Tibial artery (tissue), 4 donors: ENCODE measurements at places on chromosomes 2 and 18.

DNA sequence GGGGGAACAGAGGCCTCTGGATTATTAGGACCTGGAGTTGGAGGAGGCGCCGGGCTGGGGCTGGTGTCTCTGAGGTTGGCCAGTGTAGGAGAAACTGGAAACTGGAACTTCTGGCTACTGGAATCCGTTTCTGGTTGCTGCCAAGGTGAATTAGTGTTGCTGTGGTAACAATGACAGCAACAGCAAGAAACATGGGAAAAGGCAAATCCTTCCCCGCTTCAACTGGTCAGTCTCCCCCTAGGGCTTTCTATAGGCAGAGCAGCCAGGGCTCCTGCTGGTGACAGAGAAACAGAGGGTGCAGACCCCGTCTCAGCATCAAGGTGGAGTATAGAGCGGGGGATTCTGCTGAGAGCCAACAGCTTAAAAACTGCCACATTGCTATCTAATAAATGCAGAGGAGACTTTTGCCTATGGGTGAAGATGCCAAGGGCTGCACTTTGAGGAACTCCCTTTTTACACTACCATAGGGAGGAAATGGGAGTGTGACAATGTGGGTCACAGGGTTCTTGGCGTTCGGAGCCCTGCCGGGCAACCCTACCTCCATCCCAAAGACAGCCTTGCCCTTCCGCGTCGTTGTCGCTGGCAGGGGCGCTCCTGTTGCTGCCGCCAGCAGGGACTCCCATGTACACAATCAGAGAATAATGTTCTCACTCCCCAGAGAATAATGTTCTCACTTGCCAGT is 81.4 kb upstream of the CABLES1 start:
- no peak for DNase-seq
- H3K36me3 ChIP-seq = no peaks in the 10 kb centered on the region
- H3K27ac ChIP-seq = no peak overlapping the region
- H3K4me1 ChIP-seq = peaks cover 5% of the 10 kb centered on the region
- H3K4me3 ChIP-seq = no peak overlapping the region

GRCh38 chr2:230885463-230886130 is 20.9 kb downstream of the ITM2C start:
- H3K27ac ChIP-seq = no peak overlapping the region
- H3K36me3 ChIP-seq = no peaks in the 10 kb centered on the region
- no peak for DNase-seq
- H3K27me3 ChIP-seq = peaks cover 13% of the 10 kb centered on the region
- H3K4me1 ChIP-seq = no peaks in the 10 kb centered on the region

- H3K27me3 ChIP-seq = no peaks in the 10 kb centered on the region
- no peak overlapping the region for H3K4me3 ChIP-seq
- DNase-seq = no peak
- no peak overlapping the region for H3K27ac ChIP-seq
- H3K36me3 ChIP-seq = no peaks in the 10 kb centered on the region
Measured at GRCh38 chr2:16128746-16129610, 188.6 kb downstream of the MYCN start.

DNA sequence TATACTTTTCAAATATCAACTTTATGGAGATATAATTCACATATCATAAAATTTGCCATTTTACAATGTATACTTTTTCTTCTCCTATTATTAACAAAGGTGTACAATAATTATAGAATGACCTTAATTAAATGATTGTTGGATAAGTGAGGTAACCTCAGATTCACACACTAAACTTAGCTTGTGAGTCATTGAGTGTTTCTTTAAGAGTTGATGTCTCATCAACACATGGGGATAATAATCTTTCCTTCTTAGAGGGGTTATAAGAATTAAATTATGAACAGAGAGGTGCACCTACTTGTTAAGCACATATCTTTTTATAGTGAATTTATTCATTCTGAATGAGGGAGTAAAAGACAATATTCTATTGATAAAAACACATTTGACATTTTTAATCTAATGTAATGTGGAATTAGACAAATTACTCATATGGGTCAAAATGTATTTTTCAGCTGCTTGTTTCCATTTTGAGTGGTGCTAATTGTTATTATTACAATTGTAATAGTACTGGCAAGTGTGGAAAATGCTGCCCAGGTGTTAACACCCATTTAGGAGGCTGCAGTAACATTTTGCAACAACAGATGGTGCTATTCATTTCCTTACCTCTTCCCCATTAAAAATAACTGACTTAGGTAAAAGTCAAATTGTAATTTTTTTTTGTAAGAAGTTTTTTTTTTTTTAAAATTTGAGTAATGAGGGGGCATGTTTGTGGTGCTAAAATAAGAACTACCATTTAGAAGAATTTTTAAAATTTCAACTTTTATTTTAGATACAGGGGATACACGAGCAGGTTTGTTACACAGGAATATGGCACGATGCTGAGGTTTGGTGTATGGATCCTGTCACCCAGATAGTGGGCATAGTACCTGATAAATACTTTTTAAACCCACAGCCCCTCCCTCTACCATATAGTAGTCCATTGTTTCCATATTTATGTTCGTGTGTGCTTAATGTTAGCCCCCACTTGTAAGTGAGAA is 32.1 kb upstream of the DYNAP start:
- no peaks in the 10 kb centered on the region for H3K36me3 ChIP-seq
- DNase-seq = no peak
- no peak overlapping the region for H3K4me3 ChIP-seq
- H3K4me1 ChIP-seq = no peaks in the 10 kb centered on the region
- H3K27me3 ChIP-seq = no peaks in the 10 kb centered on the region
- no peak overlapping the region for H3K27ac ChIP-seq

GRCh38 chr2:222671259-222672067 is at the start of gene MOGAT1:
Gene MOGAT1 (plus strand): TSS chr2:222671658. CDS start chr2:222671786, 128 bp downstream.
- H3K4me3 ChIP-seq = peak within 1 kb of the TSS; percentile 63
- H3K4me1 ChIP-seq = peaks cover 12% of the 10 kb centered on the region
- H3K27ac ChIP-seq = peak within 1 kb of the TSS; percentile 25
- peak; percentile 69 for DNase-seq
- H3K36me3 ChIP-seq = no peaks in the 10 kb centered on the region
- no peaks in the 10 kb centered on the region for H3K27me3 ChIP-seq

DNA sequence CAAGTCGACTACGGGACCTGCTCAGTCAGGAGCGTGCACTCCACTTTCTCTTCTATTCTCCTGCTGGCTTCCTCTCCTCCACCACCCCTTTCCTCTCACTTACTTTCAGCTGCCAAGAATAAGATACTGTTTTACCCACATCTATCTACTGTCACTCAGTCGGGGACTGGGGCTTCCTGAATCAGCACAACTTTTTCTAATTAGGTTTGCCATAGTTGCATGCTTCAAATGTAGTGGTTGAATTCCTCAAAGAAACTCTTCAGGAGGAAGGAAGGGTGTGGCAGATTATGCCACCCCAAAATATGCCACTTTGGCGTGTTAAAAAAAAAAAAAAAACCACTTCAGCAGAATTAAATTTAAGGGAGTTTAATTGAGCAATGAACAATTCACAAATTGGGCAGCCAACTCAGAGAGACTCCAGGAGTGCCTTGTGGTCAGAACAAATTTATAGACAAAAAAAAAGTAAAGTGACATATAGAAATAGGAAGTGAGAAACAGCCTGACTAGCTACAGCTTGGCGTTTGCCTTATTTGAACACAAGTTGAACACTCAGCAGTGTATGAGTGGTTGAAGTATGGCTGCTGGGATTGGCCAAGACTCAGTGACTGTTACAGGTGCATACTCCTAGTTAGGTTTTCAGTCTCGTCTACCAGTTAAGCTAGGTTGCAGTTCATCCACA is 32.5 kb upstream of the RMDN2 start:
- H3K36me3 ChIP-seq = no peaks in the 10 kb centered on the region
- H3K27ac ChIP-seq = no peak overlapping the region
- no peak overlapping the region for H3K4me3 ChIP-seq
- H3K27me3 ChIP-seq = no peaks in the 10 kb centered on the region
- no peaks in the 10 kb centered on the region for H3K4me1 ChIP-seq

DNA sequence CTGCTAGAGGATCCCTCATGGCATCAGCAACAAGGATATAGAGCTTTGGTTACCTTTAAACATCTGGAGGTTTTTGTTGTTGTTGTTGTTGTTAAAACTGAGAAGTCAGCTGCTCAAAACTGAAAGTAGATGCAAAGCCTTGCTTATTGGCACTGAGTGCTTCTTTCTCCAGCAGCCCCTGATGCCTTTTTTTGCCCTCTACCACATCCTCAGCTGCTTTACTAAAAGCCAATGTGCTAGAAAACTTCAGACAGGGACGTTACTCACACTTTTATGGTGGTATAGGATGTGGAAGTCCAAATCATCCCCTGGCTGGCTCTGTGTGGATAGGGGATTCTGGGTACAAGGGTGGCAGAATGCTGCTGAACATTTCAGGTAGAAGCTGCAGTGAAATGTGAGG is 78.3 kb upstream of the CHST9 start:
- H3K4me3 ChIP-seq = no peak overlapping the region
- H3K4me1 ChIP-seq = no peaks in the 10 kb centered on the region
- no peak overlapping the region for H3K27ac ChIP-seq

DNA sequence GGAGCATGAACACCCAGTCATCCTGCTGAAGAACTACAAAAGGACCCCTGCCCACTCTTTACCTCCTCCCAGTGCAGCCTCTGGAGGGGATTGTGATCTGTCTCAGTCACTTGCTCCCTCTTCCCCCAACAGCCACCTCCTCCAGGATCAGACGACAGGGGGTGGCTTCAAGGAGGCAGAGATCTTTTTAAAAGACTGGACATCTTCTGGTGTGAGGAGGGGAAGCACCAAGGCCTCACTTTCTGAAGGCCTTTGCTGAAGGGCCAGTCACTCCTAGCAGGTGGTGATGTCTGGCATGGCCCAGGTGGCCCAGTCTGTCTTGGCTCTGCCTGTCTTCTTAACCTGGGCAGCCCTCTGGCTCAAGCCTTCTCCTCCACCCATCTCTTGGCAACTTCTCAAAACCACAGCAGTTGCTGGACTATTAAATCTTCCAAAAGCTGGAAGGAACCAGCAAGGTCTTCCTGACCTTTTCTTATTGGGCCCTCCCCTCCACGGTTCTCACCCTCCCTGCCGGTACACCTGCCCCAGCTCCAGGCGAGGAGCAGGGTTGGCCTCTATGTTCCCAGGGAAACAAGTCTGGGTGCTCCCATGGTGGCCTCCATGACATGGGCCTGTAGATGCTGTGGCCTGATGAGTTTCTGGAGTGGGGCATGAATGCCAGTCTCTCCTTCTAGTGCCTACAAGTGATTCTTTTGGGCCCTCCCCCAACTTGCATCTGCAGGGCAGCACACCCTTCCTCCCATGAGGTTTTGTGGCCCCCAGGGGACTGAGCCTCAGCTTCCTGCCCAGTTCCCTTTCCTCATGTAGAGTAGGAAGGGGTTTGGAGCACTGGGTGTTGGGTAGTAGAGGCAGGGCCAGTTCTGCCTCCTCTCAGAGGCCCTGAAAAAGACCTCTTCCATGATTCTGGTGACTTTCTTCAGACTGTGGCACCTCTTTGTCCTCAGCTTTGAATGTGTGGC is 5.0 kb upstream of the ATP6V1B1 start:
- H3K4me3 ChIP-seq = no peak overlapping the region
- H3K4me1 ChIP-seq = no peaks in the 10 kb centered on the region
- no peaks in the 10 kb centered on the region for H3K36me3 ChIP-seq
- DNase-seq = peak; percentile 38

- H3K36me3 ChIP-seq = no peaks in the 10 kb centered on the region
- H3K27me3 ChIP-seq = no peaks in the 10 kb centered on the region
- H3K27ac ChIP-seq = peak overlapping the region; percentile 59
- peaks cover 23% of the 10 kb centered on the region for H3K4me1 ChIP-seq
- DNase-seq = peak; percentile 63
Measured at GRCh38 chr18:519019-519879, 18.7 kb upstream of the COLEC12 start.

DNA sequence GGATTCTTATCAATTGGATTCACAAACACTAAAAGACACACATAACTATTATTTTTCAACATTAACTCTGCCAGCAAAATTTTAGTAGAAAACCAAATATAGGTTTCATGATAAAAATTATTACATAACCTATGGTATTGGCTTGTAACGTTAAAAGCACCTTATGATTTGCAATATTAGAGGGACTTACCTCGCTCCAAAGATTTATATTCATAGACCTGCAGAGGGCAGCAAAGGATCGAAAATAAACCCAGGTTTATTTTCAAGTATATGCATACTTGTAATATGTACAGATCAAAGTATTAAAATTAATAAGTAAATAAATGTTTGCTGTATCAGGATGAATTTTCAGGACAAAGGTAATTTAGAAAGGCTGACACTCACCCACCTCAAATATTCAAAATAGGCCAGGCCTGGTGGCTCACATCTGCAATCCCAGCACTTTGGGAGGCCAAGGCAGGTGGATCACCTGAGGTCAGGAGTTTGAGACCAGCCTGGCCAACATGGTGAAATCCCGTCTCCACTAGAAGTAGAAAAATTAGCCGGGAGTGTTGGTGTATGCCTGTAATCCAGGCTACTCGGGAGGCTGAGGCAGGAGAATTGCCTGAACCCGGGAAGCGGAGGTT is 45.3 kb downstream of the LRPPRC start:
- no peaks in the 10 kb centered on the region for H3K27me3 ChIP-seq
- no peaks in the 10 kb centered on the region for H3K4me1 ChIP-seq
- no peak for DNase-seq
- no peak overlapping the region for H3K27ac ChIP-seq

- H3K4me1 ChIP-seq = no peaks in the 10 kb centered on the region
- no peak overlapping the region for H3K4me3 ChIP-seq
- peaks cover 4% of the 10 kb centered on the region for H3K36me3 ChIP-seq
- no peak overlapping the region for H3K27ac ChIP-seq
- no peaks in the 10 kb centered on the region for H3K27me3 ChIP-seq
- DNase-seq = no peak
Measured at GRCh38 chr2:72713857-72714256, 112.0 kb downstream of the EXOC6B start.

DNA sequence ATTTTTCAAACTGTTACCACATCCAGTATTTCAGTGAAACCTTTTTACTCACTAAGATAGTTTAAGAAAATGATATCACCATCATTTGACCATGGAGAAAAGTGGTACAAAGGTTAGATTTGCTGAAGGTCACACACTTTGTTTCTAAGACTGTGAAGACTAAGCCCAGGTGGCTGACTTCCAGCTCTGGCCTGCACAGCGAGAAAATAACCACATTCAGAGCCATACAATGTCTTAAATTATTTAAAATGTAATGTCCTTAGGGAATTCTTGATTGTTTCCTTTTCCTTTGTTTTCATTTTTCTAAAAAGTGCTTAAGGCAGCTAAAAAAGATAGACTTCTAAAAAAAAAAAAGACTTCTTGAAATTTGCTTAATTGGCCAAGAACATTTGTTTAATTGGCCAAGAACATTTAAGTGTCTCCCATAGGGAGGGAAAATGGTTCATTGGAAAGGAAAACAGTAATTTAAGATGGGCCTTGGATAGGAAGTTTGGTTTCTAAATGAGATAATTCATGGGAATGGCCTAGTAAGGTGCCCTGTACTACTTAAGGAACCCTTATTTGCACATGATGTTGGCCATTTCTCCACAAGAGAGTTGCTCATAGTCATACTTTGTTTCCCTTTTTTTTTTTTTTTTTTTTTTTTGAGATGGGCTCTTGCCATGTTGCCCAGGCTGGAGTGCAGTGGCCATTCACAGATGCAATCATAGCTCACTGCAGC is 45.2 kb downstream of the CYP1B1 start:
- H3K27ac ChIP-seq = no peak overlapping the region
- DNase-seq = no peak
- H3K36me3 ChIP-seq = no peaks in the 10 kb centered on the region
- no peaks in the 10 kb centered on the region for H3K4me1 ChIP-seq
- no peak overlapping the region for H3K4me3 ChIP-seq

- H3K27ac ChIP-seq = no peak overlapping the region
- no peaks in the 10 kb centered on the region for H3K4me1 ChIP-seq
- no peak overlapping the region for H3K4me3 ChIP-seq
- no peaks in the 10 kb centered on the region for H3K27me3 ChIP-seq
- no peak for DNase-seq
- no peaks in the 10 kb centered on the region for H3K36me3 ChIP-seq
Measured at GRCh38 chr18:54453996-54454395, 96.3 kb downstream of the C18orf54 start.
